ENCODE measurements at places on chromosomes 16 and 17.

GRCh38 chr17:56697190-56697589, 103.7 kb downstream of the NOG start:
- DNase-seq = no peak

GRCh38 chr17:81231766-81232581, 6.9 kb downstream of the TEPSIN start:
- DNase-seq = no peak

GRCh38 chr16:56198006-56198754, 6.9 kb downstream of the GNAO1 start:
- DNase-seq = no peak

GRCh38 chr16:49456763-49457162, 83.2 kb downstream of the C16orf78 start:
- no peak for DNase-seq

- DNase-seq = no peak
Measured at GRCh38 chr16:49834531-49835151, 21.3 kb downstream of the ZNF423 start.

DNA sequence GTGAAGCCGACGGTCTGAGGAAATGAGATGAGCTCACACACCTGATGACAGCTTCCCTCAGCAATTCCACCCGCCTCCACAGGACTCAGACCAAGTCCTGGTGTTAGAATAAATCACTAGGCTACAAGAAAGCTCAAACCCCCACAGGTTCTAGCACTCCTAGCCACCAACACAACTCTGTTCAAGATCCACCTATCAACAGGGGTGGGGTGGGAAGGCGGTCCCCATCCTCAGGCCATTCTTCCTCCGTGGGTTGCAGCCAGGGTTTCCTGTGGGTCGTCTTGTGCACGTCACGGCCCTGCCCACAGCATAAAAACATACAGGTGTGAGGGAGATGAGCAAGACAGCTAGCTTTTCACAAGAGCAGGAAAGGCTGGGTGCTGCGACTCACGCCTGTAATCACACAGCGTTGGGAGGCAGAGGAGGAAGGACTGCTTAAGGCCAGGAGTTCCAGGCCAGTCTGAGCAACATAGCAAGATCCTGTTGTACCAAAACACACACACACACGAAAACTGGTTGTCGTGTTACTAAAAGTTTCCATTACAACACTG, 81.1 kb downstream of the ANKRD11 start:
- DNase-seq = no peak

GRCh38 chr17:526425-526824, 173.8 kb upstream of the RPH3AL start:
- DNase-seq = no peak

DNA sequence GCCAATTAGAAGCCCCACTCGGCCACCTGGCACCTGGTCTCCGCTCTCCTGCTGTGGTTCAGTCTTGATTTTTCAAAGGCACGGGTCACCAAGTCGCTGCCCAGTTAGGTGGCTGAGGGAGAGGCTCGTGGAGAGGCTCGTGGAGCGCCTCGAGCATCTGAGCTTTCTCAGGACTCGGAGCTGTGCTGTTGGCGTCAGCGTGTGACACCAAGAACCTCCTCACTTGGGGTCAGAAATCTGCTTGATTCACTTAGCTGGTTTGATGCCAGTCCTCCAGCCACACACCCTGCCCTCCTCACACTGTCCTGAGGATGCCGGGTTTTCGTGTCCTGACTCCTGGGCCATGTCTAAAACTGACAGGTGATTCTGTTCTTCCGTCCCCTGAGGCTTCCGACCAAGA, 82.6 kb downstream of the SOCS1 start:
- DNase-seq = no peak

DNA sequence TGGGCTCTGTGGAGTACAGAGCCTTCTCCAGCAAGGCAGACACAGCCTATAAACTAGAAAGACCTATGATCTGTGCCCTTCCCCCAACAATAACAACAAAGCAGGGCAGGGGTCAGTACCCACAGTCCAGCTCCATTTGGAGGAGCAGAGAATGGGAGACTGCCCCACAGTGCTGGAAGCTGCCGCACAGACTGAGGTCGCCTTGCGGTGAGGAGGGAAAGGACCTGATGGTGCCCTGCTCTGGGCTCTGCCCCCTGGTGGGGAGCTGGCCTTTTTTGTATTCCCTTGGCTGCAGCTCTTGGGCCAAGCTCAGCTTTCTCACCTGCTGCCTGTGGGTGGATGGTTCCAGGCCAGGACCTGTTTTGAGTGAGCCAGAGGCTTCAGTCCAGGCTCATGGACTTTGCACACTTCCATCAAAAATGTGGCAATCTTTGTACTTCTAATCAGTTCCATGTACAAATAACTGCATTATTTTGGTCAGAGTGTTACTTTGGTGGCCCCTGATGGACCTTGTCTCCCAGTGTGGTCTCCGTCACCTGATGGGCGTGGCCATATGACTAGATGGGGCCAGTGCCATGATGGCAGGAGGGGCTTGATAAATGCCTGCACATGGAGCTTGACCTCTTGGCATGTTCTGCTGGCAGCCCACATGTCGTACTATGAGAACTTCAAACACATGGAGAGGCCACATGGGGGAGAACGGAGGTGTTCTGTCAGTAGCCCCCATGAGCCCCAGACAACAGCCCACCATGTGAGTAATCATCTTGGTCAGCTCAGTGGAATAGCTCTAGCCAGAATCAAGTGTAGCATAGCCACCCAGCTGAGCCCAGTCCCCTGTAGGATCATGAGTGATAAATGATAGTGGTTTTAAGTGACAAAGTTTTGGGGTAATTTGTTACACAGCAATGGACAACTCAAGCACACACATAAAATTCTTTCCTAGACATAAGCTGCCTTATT, 24.2 kb downstream of the B9D1 start:
- DNase-seq = no peak

GRCh38 chr17:75490173-75490743, 25.1 kb downstream of the CASKIN2 start:
- DNase-seq = no peak

Data from renal cortex interstitium (tissue), 15 donors.